ENCODE measurements at places on chromosomes 2 and 18. TPM values are rescaled to one million over a fixed set of nuclear protein-coding genes. Genes with fewer than 3 reads are reported as not detected.

DNA sequence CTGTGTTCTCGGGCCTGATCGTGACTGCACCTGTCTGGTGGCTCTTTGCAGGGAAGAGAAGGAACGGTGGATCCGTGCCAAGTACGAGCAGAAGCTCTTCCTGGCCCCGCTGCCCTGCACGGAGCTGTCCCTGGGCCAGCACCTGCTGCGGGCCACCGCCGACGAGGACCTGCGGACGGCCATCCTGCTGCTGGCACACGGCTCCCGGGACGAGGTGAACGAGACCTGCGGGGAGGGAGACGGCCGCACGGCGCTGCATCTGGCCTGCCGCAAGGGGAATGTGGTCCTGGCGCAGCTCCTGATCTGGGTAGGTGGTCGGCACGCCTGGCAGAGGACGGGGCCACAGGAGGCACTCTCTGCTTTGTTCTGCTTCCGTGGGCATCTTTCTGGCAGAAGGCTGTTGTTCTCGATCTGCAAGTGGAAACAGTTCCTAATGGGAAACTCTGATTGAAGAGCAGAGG is 48.0 kb downstream of the GBX2 start:
- H3K4me1 ChIP-seq: no peaks in the 10 kb centered on the region
- no peak for DNase-seq
- no peak overlapping the region for H3K4me3 ChIP-seq
- peaks cover 7% of the 10 kb centered on the region for H3K36me3 ChIP-seq

GRCh38 chr2:196510246-196510645 is 129.3 kb upstream of the CCDC150 start:
- no peaks in the 10 kb centered on the region for H3K36me3 ChIP-seq
- no peaks in the 10 kb centered on the region for H3K4me1 ChIP-seq
- H3K27me3 ChIP-seq: no peaks in the 10 kb centered on the region
- no peak overlapping the region for H3K27ac ChIP-seq

DNA sequence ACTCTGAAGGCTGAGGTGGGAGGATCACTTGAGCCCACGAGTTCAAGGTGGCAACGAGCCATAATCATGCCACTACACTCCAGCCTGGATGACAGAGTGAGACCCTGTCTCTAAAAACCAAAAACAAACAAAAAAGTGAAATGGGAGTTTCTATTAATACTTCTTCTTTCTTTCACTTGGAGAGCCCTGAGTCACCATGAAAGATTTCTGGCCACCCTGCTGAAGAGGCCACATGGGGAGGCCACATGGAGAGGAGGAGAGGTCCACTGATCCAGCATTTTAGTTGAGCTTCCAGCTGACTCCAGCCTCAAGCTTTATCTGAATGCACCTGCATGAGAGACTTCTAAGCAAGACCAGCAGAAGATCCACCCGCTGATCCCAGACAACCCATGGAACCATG is 74.2 kb upstream of the LAPTM4A start:
- no peaks in the 10 kb centered on the region for H3K4me1 ChIP-seq
- H3K4me3 ChIP-seq: no peak overlapping the region
- no peaks in the 10 kb centered on the region for H3K36me3 ChIP-seq
- peaks cover 23% of the 10 kb centered on the region for H3K27me3 ChIP-seq
- DNase-seq: no peak

DNA sequence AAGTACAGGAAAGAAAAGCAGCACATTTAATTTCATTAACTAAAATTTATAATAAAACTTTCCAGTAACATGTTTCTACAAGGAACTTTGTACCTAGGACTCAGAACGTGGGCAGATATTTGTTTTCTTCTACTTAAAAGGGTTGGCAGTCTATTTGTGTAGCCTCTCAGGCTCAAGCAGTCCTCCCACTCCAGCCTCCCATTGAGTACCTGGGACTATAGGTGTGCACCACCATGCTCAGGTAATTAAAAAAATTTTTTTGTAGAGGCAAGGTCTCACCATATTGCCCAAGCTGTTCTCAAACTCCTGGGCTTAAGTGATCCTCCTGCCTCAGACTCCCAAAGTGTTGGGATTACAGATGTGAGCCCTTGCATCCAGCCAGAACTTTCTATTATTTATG is 36.8 kb downstream of the UGP2 start:
- no peak overlapping the region for H3K27ac ChIP-seq
- H3K4me1 ChIP-seq: peaks cover 3% of the 10 kb centered on the region
- no peak overlapping the region for H3K4me3 ChIP-seq
- H3K36me3 ChIP-seq: peaks cover 55% of the 10 kb centered on the region
- no peaks in the 10 kb centered on the region for H3K27me3 ChIP-seq

GRCh38 chr2:126828491-126828890 is 70.2 kb upstream of the TEX51 start:
- H3K4me1 ChIP-seq: no peaks in the 10 kb centered on the region
- no peak overlapping the region for H3K4me3 ChIP-seq
- H3K27ac ChIP-seq: no peak overlapping the region

DNA sequence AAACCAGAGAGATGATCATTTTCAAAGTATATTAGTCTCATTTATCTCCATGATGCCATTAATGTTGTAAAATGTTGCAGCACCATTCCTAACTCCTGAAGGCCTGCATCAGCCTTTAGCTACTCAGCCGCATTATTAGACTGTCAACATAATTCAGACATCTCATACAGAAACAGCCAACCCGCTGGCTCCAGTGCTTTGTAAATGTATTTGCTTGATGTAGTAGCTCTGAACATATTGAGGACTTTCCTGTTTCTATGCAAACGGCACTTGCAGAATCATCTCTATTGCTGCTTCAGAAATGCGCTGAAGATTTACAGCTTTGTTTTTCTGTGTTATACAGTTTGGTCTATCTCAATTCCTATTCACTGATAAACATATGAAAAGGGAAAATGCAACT is 372.2 kb downstream of the DSEL start:
- no peak overlapping the region for H3K27ac ChIP-seq
- H3K4me1 ChIP-seq: no peaks in the 10 kb centered on the region
- no peak overlapping the region for H3K4me3 ChIP-seq
- no peaks in the 10 kb centered on the region for H3K36me3 ChIP-seq

DNA sequence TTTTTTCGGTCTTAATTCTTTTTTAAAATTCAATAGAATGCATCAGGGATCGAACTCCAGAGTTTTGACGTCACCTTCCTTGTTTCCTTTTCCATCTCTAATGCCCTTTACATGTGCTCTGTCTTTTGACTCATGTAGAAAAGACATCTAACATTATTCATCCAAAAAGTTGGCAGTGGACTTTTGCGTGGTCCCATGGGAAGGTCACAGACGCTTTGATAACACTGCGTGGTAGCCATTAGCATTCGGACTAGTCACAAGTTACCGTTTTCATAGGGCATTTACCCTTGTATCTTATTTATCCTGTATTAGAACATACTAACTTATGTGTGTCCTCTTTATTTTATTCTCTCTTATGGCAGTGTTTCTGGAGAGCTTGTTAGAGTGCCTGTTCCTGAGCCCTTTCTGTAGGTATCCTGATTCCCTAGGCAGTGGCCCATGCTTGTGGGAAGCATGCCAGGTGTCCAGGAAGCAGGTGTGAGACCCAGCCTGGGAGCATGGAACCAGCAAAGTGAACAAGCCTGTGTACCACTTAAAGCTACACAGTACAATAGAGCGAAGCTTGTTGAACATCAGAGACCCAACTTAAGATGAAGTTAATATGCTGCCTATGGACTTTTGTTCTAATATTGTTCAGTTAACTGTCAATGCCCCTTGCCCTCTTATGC is 73.6 kb upstream of the RBM44 start:
- H3K4me1 ChIP-seq: no peaks in the 10 kb centered on the region
- peaks cover 86% of the 10 kb centered on the region for H3K36me3 ChIP-seq
- H3K27ac ChIP-seq: no peak overlapping the region
- DNase-seq: no peak

- no peak overlapping the region for H3K4me3 ChIP-seq
- no peak for DNase-seq
- no peak overlapping the region for H3K27ac ChIP-seq
- H3K4me1 ChIP-seq: no peaks in the 10 kb centered on the region
- H3K27me3 ChIP-seq: no peaks in the 10 kb centered on the region
Measured at GRCh38 chr18:58547864-58548263, 81.0 kb downstream of the ALPK2 start.

- no peaks in the 10 kb centered on the region for H3K4me1 ChIP-seq
- H3K4me3 ChIP-seq: no peak overlapping the region
- H3K36me3 ChIP-seq: peaks cover 20% of the 10 kb centered on the region
Measured at GRCh38 chr2:105297216-105297615, 32.3 kb downstream of the TGFBRAP1 start.

DNA sequence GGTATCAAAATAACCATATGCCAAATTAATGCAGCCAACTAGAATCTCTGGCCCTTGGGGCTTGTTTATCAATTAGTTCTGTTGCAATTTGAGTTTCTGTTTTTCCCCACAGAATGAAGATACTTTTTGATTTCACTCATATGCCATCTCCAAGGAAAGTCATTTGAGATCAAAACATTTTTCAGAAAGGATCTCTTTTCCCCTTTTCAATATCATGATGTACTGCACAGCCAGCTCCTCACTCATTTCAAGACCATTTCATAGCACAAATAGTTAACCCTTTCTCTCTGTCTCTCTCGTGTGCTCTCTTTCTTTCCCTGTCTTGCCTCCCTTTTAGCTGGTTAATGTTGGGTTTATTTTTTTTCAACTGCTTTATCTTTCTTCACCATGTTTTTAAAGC is 387.3 kb downstream of the STK39 start:
- no peaks in the 10 kb centered on the region for H3K27me3 ChIP-seq
- no peak overlapping the region for H3K4me3 ChIP-seq
- H3K27ac ChIP-seq: no peak overlapping the region
- no peak for DNase-seq
- no peaks in the 10 kb centered on the region for H3K36me3 ChIP-seq
- no peaks in the 10 kb centered on the region for H3K4me1 ChIP-seq

DNA sequence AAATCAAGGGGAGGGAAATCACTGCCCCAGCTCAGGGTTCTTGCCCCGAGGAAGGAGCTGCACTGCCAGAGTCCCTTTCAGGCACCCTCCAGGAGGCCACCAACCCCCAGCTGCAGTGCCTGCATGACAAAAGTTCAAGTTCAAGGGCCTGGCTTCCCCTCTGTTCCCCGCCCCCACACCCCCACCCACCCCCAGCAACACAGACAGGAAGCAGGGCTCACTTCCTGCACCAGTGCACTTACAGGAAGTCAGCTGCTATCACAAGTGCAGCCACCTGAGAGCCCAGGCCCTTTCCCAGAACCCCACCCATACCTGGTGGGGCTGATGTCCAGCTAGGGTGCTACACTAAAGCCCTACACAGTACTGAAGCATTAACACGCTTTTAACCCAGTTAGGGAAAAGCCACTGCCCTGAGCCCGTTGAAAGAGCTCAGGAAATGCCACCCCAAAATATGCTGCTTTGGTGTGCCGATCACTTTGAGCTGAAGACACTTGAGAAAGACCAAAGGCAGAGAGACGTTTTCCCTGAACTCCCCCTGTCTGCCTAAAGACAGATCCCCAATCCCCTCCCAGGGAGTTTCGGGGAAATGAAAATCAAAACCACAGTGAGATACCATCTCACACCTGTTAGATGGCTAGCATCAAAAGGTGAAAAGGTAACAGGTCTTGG is 109.9 kb upstream of the CAB39 start:
- DNase-seq: no peak
- no peaks in the 10 kb centered on the region for H3K27me3 ChIP-seq
- H3K4me3 ChIP-seq: no peak overlapping the region
- no peaks in the 10 kb centered on the region for H3K4me1 ChIP-seq

The CPS1 gene
- 12.9 TPM for total RNA-seq

The VIL1 gene
- total RNA-seq: 69.0 TPM

The DAPL1 gene
- total RNA-seq: not detected

The B4GALT6 gene
- total RNA-seq: 47.7 TPM

The AGXT gene
- total RNA-seq: not detected

Data from endodermal cell (in vitro differentiated cells).